ENCODE measurements at places on chromosomes 1 and 21.

- DNase-seq: no peak
Observed at GRCh38 chr1:16221499-16221898, 9.0 kb upstream of the ARHGEF19 start.

- DNase-seq: no peak
Observed at GRCh38 chr1:226558036-226558650, 9.6 kb downstream of the STUM start.

DNA sequence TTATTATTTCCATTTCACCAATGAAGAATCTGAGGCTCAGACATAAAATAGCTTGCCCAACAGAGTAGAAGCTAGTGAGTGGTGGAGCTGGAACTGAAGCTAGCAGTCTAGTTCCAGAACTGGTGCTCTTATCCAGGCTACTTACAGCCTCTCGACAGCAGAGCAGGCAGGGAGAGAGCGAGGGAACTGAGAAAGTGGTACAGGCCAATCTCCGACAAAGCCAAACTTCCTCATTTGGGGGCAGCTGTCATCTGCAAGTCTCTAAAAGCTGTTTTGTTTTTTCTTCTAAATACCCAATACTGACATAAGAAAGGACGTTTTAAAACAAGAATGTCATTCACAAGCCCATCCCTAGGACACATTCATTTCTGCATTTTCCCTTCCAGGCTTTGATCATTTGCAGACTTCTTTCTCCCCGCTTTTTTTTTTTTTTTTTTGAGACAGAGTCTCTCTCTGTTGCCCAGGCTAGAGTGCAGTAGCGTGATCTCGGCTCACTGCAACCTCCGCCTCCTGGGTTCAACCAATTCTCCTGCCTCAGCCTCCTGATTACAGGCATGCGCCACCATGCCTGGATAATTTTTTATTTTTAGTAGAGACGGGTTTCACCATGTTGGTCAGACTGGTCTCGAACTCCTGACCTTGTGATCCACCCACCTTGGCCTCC is 20.0 kb downstream of the YIPF1 start:
- DNase-seq: no peak

GRCh38 chr21:40769231-40769630 is 77.7 kb downstream of the DSCAM start:
- no peak for DNase-seq

DNA sequence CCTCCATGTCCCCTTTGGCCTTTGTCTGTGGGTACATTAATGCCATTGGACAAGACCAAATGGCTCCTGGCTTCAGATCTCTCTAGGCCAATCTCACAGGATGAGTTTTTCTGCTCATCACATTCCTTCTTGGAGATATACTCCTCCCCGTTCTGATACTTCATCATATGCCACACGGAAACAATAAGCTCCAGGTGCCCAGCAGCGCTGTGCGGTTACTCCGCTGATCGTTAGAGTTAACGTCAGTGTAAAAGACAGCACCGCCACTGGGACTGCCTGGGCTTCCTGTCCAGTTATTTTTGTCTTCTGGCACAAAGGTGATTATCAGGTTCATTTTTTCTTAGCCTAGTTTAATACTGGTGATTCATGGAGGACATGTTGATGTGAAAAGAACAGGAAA is 22.5 kb downstream of the CACHD1 start:
- DNase-seq: no peak

- DNase-seq: no peak
Observed at GRCh38 chr1:107590900-107591622, 373.9 kb downstream of the VAV3 start.

DNA sequence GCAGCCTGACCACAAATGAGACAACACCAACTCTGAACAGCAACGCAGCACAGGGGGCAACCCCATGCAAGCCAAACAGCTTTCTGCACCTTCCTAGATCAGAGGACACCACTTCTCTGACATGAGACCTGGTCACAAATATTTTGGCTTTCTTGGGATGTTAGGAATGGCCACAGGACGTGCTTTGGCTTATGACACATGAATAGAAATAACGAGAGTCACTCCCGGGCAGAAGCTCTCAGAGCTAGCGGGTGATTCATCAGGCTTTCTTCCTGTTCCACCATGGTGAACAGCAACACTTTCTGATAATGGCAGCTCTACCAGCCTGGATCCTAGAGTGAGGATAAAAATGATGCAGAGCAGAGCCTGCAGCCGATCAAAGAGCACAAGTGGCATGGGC is 39.4 kb downstream of the PAFAH2 start:
- DNase-seq: no peak

- DNase-seq: no peak
Observed at GRCh38 chr1:231969076-231969475, 342.5 kb downstream of the DISC1 start.

- no peak for DNase-seq
Observed at GRCh38 chr1:204141131-204141530, 10.7 kb downstream of the ETNK2 start.
